Left renal cortex interstitium (tissue), 4 donors: ENCODE measurements at places on chromosomes 11 and 22.

DNA sequence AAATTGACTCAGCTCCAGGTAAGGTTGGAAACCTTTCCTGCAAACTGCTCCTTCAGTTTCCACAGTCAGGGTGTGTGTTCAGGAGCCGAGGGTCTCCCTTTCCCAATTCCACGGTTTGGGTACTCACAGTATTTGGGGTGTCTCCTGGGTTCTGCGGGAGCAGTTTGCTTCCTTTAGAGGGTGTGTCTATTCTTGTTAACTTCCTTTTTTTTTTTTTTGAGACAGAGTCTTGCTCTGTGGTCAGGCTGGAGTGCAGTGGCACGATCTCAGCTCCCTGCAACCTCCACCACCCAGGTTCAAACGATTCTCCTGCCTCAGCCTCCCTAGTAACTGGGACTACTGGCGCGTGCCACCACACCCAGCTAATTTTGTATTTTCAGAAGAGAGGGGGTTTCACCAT lies 251.4 kb downstream of the LUZP2 start:
- no peak for DNase-seq

DNA sequence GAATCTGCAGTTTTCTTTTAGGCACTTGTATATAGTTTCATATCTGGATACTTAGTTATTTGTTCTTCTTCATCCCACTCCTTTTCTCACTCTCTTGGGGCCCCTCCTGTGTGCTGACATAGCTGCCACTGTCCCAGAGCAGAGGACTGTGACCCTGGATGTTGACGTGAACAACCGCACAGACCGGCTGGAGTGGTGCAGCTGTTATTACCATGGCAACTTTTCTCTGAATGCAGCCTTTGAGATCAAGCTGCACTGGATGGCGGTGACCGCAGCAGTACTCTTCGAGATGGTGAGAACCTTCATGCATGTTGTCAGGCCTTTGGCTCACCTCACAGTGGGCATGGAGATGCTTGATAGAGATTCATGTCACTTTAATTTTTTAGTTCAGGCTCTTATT lies 50.9 kb upstream of the YWHAH start:
- no peak for DNase-seq

GRCh38 chr22:36901411-36902142 lies 11.9 kb upstream of the CSF2RB start:
- no peak for DNase-seq

- DNase-seq = peak; percentile 45
These were observed 33.3 kb downstream of the MARK2 start for GRCh38 chr11:63871962-63872799.

GRCh38 chr11:111633756-111634362 lies 31.6 kb downstream of the SIK2 start:
- no peak for DNase-seq
